ENCODE measurements at places on chromosomes 7 and 10. TPM values are rescaled to one million over a fixed set of nuclear protein-coding genes. Genes with fewer than 3 reads are reported as not detected.

ANKRD30A gene
- total RNA-seq, result not detected

LOXL4 gene
- total RNA-seq, result 9.7 TPM

DPP6 gene
- total RNA-seq, result 4.1 TPM

MEST gene
- 879 TPM for total RNA-seq

GRCh38 chr7:115352375-115352774, 430.5 kb downstream of the MDFIC start:
- H3K36me3 ChIP-seq, result no peaks in the 10 kb centered on the region
- no peaks in the 10 kb centered on the region for H3K27me3 ChIP-seq
- no peak for DNase-seq
- H3K27ac ChIP-seq, result no peak overlapping the region
- no peak overlapping the region for H3K4me3 ChIP-seq

- H3K4me1 ChIP-seq, result no peaks in the 10 kb centered on the region
- H3K27me3 ChIP-seq, result no peaks in the 10 kb centered on the region
- DNase-seq, result no peak
- H3K27ac ChIP-seq, result no peak overlapping the region
Measured at GRCh38 chr10:61319386-61320256, 133.6 kb downstream of the TMEM26 start.

GRCh38 chr10:90245623-90246022, 544.2 kb downstream of the KIF20B start:
- H3K27ac ChIP-seq, result no peak overlapping the region
- no peak overlapping the region for H3K4me3 ChIP-seq
- no peaks in the 10 kb centered on the region for H3K27me3 ChIP-seq
- H3K4me1 ChIP-seq, result no peaks in the 10 kb centered on the region

DNA sequence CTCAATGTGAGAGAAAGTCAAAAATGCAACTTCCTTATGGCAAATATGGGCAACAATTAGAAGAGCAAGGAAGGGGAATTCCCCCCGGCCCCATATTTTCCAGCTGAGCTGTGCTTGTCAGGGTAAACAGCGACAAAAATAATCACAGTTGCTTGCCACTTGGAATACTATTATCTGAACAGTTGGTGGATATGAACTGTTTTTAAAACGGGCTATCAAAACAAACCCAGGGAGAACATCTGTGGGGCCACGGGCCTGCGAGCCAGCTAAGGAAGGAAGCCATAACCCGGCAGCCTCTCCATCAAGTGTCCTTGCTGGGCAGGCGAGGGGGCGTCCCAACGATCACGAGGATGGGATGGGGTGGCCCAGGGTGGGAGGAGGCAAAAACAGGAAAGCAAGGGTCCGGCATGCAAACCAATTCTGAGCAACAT, 228.4 kb downstream of the ARHGAP12 start:
- peak overlapping the region; percentile 98 for H3K27ac ChIP-seq
- H3K27me3 ChIP-seq, result no peaks in the 10 kb centered on the region
- no peak overlapping the region for H3K4me3 ChIP-seq

- H3K27me3 ChIP-seq, result no peaks in the 10 kb centered on the region
- no peak for DNase-seq
- no peak overlapping the region for H3K4me3 ChIP-seq
- no peak overlapping the region for H3K27ac ChIP-seq
- peaks cover 3% of the 10 kb centered on the region for H3K36me3 ChIP-seq
Measured at GRCh38 chr10:90913774-90914420, 7.0 kb downstream of the ANKRD1 start.

DNA sequence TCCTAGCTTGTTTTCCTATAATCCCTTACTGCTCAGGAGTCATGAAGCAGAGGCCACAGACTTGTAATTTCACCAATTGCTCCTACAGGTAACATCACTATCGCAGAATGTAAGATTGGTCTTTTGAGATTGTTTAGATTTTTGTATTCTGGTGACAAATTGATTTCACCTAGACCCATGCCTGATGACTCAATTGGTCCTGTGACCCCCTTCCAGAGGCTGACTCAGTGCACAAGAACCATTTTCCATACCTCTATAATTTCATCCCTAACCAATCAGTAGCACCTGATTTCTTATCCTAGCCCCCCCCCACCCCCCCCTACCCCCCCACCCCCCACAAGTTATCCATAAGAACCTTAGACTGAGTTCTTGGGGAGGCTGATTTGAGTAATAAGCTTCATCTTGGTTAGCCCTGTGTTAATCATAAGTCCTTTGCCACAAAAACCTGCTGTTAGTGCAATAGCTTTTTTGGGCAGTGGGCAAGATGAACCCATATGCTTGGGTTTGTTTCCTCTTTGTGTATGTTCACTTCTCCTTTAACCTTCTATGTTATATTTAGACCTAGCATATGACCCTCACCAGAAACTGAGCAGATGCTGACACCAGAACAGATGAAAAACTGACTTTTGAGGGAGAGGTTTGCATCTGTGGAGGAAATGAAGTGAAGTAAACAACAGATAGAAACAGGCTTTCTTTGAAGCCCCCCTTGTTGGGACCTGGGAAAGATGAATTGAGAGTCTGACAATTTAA, 187.1 kb downstream of the KIF20B start:
- H3K4me1 ChIP-seq, result no peaks in the 10 kb centered on the region
- peak overlapping the region; percentile 67 for H3K27ac ChIP-seq
- H3K27me3 ChIP-seq, result no peaks in the 10 kb centered on the region
- DNase-seq, result peak; percentile 76
- H3K36me3 ChIP-seq, result no peaks in the 10 kb centered on the region

GRCh38 chr10:35194471-35194870, 67.8 kb downstream of the CREM start:
- H3K4me1 ChIP-seq, result peaks cover 8% of the 10 kb centered on the region
- H3K36me3 ChIP-seq, result peaks cover 4% of the 10 kb centered on the region
- peak overlapping the region; percentile 100 for H3K27ac ChIP-seq
- no peak overlapping the region for H3K4me3 ChIP-seq

DNA sequence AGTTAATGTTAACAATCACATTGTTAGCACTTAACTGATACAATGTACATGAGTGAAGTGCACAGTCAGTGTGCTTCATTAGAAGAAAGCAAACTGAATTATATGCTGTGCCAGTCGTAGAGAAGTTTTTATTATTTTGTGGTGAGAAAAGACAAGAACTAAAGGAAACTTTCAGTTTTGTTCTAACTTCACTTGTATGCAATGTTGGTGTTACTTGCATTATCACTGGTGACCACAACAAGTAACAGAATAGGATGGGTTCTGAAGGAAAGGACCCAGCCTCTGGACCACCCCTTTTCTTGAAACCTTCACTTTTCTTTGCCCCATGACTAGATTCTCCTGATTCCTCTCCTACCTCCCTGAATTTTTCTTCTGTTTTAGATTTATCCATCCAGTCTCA, 123.3 kb upstream of the GAD2 start:
- no peaks in the 10 kb centered on the region for H3K27me3 ChIP-seq
- no peaks in the 10 kb centered on the region for H3K36me3 ChIP-seq
- no peak for DNase-seq
- no peaks in the 10 kb centered on the region for H3K4me1 ChIP-seq

GRCh38 chr7:23191022-23191421, 9.2 kb downstream of the NUP42 start:
- H3K4me3 ChIP-seq, result no peak overlapping the region
- no peaks in the 10 kb centered on the region for H3K27me3 ChIP-seq
- no peak overlapping the region for H3K27ac ChIP-seq

- H3K4me3 ChIP-seq, result no peak overlapping the region
- peaks cover 20% of the 10 kb centered on the region for H3K4me1 ChIP-seq
- no peak for DNase-seq
- H3K27me3 ChIP-seq, result no peaks in the 10 kb centered on the region
- H3K36me3 ChIP-seq, result peaks cover 8% of the 10 kb centered on the region
Measured at GRCh38 chr10:126911301-126911700, 6.1 kb downstream of the DOCK1 start.

DNA sequence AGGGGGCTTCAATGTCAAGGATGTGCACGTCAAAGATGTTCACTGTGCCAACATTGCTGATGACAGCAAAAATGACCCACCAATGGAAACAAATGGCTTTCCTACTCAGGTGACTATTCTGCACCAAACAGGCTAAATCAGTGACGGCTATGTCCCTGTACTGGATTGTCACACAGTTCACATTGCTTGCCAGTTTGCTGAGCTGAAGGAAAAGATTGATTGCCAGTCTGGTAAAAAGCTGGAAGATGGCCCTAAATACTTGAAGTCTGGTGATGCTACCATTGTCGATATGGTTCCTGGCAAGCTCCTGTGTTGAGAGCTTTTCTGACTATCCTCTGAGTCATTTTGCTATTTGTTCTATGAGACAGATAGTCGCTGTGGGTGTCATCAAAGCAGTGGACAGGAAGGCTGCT, 202.2 kb upstream of the ETV1 start:
- H3K36me3 ChIP-seq, result no peaks in the 10 kb centered on the region
- no peak overlapping the region for H3K27ac ChIP-seq
- DNase-seq, result no peak
- no peaks in the 10 kb centered on the region for H3K4me1 ChIP-seq
- H3K4me3 ChIP-seq, result no peak overlapping the region

- H3K4me3 ChIP-seq, result peak overlapping the region; percentile 48
- peak; percentile 64 for DNase-seq
- no peaks in the 10 kb centered on the region for H3K36me3 ChIP-seq
Measured at GRCh38 chr7:120272261-120272660, 714 bp upstream of the KCND2 start.

GRCh38 chr7:121195874-121196273, 132.9 kb upstream of the WNT16 start:
- no peaks in the 10 kb centered on the region for H3K36me3 ChIP-seq
- no peak overlapping the region for H3K4me3 ChIP-seq
- H3K4me1 ChIP-seq, result no peaks in the 10 kb centered on the region

GRCh38 chr10:7153750-7154149, 257.1 kb downstream of the SFMBT2 start:
- no peaks in the 10 kb centered on the region for H3K4me1 ChIP-seq
- no peak overlapping the region for H3K4me3 ChIP-seq
- no peak overlapping the region for H3K27ac ChIP-seq
- H3K27me3 ChIP-seq, result no peaks in the 10 kb centered on the region
- H3K36me3 ChIP-seq, result no peaks in the 10 kb centered on the region

- no peaks in the 10 kb centered on the region for H3K27me3 ChIP-seq
- H3K36me3 ChIP-seq, result peaks cover 7% of the 10 kb centered on the region
- DNase-seq, result no peak
- H3K4me1 ChIP-seq, result peaks cover 90% of the 10 kb centered on the region
- H3K27ac ChIP-seq, result peak overlapping the region; percentile 87
- H3K4me3 ChIP-seq, result no peak overlapping the region
Measured at GRCh38 chr10:71972746-71973695, 8.8 kb downstream of the CHST3 start.

- no peaks in the 10 kb centered on the region for H3K27me3 ChIP-seq
- no peaks in the 10 kb centered on the region for H3K4me1 ChIP-seq
- H3K4me3 ChIP-seq, result no peak overlapping the region
- H3K36me3 ChIP-seq, result no peaks in the 10 kb centered on the region
- DNase-seq, result no peak
Measured at GRCh38 chr10:88082806-88083596, 219.6 kb downstream of the PTEN start.

DNA sequence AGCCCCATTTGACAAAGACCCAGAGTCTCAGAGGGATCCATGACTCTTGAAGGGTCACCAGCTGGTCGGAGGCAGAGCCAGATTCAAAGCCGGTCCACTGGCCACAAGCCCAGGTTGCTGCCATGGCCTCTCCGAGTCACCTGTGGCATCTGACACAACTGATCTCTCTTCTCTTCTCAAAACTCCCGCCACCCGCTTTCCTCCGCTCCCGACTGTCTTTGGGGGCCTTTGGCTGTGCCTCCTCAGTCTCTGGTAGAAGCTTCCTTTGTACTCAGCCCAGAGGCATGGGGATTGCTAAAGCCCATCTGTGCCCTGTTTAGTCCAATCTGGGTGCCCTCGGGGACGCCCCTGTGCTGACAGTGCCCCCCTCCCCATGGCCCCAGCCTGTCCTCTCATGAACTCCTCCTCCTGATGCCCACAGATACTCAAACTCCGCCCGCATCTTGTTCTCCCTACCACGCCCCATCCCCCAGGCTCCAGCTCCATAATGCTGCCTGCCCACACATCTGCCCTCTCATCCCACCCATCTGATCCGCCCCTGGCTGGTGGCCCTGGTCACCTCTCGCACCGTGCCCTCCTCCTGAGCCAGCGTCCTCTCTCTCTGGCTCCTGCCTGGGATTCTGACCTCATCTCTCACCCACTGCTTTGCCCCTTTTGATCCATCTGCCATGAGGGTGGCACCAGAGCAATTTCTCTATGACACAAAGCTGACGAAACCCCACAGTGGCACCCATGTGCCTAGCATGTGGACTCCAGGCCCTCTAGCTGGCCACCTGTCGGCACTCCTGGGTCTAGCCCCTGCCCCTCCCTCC, 150.6 kb downstream of the SLIT1 start:
- H3K27ac ChIP-seq, result no peak overlapping the region
- H3K27me3 ChIP-seq, result no peaks in the 10 kb centered on the region
- DNase-seq, result no peak
- peaks cover 11% of the 10 kb centered on the region for H3K4me1 ChIP-seq
- H3K36me3 ChIP-seq, result no peaks in the 10 kb centered on the region

DNA sequence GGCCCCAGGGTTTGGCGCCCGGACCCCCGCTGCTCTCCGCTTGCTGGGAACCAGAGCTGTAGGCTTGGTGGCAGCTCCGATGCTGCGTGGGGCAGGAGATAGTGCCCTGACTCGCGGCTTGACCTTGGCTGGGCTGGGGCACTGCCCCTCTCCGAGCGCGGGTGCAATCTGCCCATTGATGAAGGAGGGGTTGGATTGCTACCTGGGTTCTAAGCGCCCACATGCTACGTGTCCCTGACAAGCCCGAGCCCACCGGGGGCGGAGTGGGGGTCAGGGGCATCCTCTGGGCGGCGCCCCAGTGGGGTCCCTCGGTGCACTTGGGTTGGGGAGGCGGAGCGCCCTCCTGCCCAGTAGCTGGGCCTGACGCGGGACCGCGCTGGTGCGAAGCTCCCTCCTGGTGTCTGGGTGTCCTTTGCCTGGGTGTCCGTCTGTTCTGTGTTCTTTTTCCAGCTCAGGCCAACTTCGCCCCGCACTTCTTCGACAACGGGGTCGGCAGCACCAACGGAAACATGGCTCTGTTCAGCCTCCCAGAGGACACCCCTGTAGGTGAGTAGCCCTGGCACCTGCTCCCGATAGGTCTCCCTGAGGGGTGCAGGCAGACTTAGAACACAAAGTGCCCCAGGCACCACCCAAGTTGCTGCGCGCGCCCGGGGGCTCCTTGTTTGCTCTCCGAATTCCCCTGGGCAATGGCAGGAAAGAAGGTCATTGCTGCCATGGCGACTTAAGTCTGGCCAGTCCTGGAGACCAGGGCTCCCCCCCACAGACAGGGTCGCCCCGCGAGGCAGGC, 900 bp downstream of the CDHR1 start:
- no peak overlapping the region for H3K27ac ChIP-seq
- no peaks in the 10 kb centered on the region for H3K36me3 ChIP-seq
- peaks cover 12% of the 10 kb centered on the region for H3K4me1 ChIP-seq
- no peak for DNase-seq
- peaks cover 58% of the 10 kb centered on the region for H3K27me3 ChIP-seq

DNA sequence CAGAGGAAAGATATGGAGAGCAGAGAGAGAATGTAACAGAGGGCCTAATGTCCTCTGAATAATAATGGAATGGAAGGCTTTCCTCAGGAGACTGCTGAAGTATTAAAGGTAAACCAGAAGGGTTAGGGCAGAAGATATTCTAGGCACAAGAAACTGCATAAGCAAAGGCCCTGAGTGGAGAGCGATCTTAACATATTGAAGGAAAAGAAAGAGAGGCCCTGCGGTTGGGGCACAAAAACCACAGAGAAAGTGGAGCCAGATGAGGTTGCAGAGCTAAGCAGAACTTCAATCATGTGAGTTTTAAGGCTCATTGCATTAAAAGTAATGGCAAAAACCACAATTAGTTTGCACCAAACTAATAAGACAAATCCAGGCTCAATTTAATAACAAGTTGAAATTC, 115.8 kb upstream of the VSTM2A start:
- H3K27ac ChIP-seq, result no peak overlapping the region
- no peak for DNase-seq
- H3K36me3 ChIP-seq, result no peaks in the 10 kb centered on the region
- no peaks in the 10 kb centered on the region for H3K27me3 ChIP-seq
- no peaks in the 10 kb centered on the region for H3K4me1 ChIP-seq
- H3K4me3 ChIP-seq, result no peak overlapping the region

GRCh38 chr10:24513155-24513554, 210.5 kb downstream of the ARHGAP21 start:
- peaks cover 24% of the 10 kb centered on the region for H3K36me3 ChIP-seq
- no peak for DNase-seq
- H3K27ac ChIP-seq, result no peak overlapping the region
